ENCODE measurements at places on chromosomes 11 and 22.

DNA sequence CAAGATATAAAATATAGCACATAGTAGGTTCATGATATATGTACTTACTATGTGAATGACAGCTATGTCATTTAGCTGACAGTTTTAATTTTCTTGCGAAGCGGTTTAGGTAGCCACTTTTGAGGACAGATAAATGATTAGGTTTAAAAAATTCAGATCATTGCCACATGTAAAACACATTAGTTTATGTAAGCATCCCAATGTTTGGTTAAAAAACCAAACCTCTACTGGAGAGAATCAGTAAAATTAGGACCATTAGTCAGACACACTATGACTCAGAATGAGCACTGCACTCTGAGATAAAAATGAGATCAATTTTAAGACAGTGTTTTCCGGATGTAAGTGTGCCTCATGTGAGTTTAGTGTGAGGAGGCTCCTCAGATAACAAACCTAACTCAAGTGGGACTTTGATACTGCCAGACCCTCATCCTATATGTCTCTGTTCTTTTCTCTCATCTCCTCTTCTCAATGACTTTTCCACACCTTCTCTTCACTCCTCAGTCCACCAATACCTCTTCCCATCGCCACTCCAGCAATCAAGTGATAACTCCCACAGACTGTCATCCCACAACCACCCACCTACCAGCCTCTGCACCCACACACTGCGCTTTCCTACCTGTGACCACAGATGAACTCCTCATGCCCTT is 6.8 kb upstream of the OR2AT4 start:
- DNase-seq, result peak; percentile 46

GRCh38 chr11:2834503-2835273 is 50.9 kb downstream of the CDKN1C start:
- no peak for DNase-seq

- DNase-seq, result no peak
Observed at GRCh38 chr11:59555601-59556114, 44.3 kb downstream of the OR4D9 start.

DNA sequence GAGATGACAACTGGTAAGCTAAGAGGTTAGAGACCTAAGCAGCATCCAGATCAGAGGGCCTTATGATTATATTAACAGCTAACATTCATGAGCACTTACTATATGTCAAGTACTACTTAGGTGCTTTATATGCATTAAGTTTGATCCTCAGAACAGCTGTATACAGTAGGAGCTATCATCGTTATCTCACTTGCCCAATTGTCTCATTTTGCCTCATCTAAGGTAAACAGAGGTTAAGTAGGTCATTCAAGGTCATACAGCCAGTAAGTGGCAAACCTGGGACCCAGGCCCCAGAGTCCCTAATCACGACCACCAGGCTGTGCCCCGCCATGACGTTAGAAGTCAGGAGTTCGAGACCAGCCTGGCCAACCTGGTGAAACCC is 4.6 kb upstream of the POLR3H start:
- no peak for DNase-seq

- peak; percentile 22 for DNase-seq
Observed at GRCh38 chr22:40808018-40808841, 10.9 kb downstream of the SLC25A17 start.

- DNase-seq, result no peak
Observed at GRCh38 chr11:1880746-1881441, 10.8 kb downstream of the PRR33 start.

DNA sequence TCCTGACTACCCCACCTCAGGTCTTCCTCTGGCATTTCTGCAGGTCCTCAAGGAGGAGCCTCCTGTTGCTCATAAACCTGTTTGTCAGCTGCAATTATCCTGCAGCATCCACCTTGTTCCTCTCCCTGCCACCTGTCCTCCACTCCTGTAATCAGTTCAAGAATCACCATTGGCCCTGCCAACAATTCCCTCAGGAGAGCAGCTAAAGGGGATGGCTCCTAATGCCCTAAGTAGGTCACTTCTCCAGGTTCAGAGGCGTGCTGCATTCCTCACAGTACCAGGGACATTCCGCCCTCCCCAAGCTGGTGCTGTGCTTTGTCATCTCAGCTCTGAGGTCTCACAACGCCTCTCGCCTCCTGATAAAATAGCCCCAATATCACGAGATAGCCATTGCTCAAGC is 2.1 kb downstream of the CLDN25 start:
- DNase-seq, result no peak

GRCh38 chr22:30857791-30858190 is 110.8 kb downstream of the MORC2 start:
- DNase-seq, result no peak

- no peak for DNase-seq
Observed at GRCh38 chr11:19474954-19475721, 234.4 kb upstream of the E2F8 start.

GRCh38 chr11:44561964-44562734 is 3.3 kb upstream of the CD82 start:
- DNase-seq, result no peak

- DNase-seq, result peak; percentile 22
Observed at GRCh38 chr11:14081581-14082231, 119.2 kb downstream of the SPON1 start.

GRCh38 chr11:134757633-134758032 is 345.6 kb upstream of the B3GAT1 start:
- no peak for DNase-seq

GRCh38 chr11:71144010-71144409 is 108.4 kb downstream of the SHANK2 start:
- DNase-seq, result no peak

GRCh38 chr11:1055109-1055703 is 18.7 kb upstream of the MUC6 start:
- no peak for DNase-seq

GRCh38 chr11:88480223-88480622 is 142.7 kb upstream of the CTSC start:
- peak; percentile 93 for DNase-seq

DNA sequence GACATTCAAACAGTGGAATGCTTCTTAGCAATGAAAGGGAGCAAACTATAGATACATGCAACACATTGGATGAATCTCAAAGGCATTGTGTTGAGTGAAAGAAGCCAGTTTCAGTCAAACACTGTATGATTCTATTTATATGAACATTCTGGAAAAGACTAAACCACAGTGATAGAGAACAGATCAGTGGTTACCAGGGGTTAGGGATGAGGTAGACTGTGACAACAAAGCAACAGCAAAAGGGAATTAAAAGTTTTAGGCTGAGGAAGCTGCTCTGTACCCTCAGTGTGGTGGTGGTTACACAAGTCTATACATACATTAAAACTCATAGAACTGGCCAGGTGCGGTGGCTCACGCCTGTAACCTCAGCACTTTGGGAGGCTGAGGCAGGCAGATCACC is 23.0 kb downstream of the FDX1 start:
- DNase-seq, result no peak

- peak; percentile 77 for DNase-seq
Observed at GRCh38 chr11:78149646-78150045, 10.2 kb upstream of the ALG8 start.

DNA sequence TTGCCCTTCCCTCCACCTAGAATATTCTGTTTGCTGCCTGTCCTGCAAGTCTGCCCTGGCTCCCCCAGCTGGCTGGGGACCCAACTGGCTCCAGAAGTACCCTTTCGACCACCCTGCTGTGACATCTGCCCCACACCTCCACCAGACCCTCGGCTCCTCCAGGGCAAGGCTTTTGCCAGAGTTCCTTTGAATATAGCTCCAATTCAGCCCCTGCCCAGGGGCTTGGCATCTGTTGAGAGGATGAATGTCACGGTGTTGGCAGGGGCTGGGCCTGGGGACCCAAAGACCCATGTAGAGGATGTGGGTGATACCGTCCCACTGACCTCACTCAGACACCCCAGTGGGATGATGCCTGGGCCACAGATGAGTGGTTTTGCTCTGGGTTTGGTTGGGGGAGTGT is 4.0 kb downstream of the NLRP6 start:
- no peak for DNase-seq

- DNase-seq, result no peak
Observed at GRCh38 chr22:19644314-19645223, 69.7 kb upstream of the SEPTIN5 start.

GRCh38 chr11:47185305-47186075 is 744 bp downstream of the PACSIN3 start:
- DNase-seq, result peak; percentile 43

DNA sequence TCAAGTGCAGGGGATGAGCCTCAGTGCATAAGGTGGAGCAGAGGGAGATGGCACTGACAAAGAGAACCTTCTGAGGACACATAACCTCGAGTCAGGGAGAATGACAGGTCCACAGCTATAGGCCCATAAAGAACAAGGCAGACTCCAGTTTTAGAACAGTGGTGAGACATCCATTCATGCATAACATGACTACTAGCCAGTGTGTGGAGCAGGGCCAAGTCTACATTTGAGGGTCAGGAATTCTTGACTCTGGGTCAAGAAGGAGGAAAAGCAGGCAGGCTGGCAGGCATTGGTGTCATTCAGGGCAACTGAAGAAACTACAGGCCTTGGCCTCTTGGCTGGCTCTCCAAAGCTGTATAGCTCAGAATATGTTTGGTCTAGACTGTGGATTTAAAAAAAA is 54.9 kb downstream of the MTNR1B start:
- no peak for DNase-seq

- DNase-seq, result peak; percentile 72
Observed at GRCh38 chr11:112355726-112356125, 95.1 kb upstream of the PLET1 start.

DNA sequence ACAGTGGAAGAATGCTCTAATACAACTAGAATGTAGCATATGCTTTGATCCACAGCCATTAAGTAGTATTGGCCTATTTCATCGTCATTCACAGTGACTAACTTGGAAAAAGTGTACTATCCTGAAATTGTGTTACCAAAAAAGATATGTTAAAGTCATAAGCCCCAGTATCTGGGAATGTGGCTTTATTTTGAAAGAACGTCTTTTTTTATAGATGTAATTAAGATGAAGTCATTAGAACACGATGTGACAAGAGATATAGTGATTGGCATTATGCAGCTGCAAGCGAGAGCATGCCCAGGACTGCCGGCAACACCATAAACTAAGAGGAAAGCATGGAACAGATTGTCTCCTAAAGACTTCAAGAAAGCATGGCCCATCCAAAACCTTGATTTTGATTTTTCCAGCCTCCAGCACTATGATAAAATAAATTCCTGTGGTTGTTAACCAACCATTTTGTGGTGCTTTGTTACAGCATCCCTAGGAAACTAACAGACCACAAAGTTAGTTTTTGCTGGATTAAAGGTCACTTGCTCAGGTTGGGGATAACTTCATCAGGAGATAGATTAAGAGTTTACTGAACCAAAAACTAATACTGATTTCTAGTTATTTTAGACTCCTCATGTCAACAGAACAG is 870.6 kb upstream of the LRRC4C start:
- no peak for DNase-seq

DNA sequence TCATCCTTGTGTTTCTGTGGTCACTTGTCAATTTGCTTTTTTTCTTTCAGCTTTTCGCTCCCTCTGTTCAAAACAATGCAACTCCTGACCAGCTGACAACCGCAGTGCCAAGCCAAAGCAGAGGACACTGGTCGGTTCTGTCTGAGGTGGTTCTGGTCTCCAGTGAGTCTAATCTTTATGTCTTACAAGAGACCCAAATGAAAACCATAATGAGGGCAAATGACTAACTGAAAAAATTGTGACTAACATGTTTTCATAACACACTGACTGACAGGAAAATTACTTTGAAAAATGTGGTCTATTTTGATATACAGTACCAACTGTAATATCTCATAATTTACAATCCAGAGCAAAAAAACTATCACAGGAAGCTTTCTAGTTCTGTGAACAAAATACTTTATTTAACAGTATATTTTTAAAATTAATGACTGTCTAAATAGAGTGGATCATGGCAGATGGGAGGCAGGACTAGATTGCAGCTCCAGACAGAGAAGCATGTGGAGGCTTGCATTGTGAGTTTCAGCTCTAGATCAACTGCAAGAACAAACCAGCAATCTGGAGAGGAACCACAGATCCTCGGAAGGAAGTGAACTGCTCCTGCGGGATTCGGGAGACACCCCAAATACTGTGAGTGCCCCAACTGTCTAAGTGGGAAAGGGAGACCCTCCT is 311.8 kb downstream of the SBF2 start:
- DNase-seq, result peak; percentile 20

- no peak for DNase-seq
Observed at GRCh38 chr22:44661070-44661469, 40.9 kb upstream of the PRR5 start.

DNA sequence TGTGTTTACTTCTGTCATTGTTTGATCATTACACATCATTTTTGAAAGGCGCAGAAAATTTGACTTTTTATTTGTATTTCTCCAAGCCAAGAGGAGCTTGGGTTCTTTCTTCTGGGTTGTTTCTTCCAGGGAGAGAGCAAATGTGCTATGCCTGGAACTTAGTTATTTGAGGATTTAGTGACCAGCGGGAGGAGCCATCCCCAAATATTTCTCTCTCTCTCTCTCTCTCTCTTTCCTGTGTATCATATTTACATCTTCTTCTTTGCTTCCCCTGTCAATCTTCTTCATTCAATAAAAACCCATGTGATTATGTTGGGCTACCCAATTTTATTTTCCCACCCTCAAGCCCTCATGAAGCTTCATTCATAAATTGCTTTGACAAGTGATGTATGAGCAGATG is 534.5 kb downstream of the LRRC4C start:
- DNase-seq, result no peak

- no peak for DNase-seq
Observed at GRCh38 chr22:28268850-28269249, 349.8 kb upstream of the PITPNB start.

DNA sequence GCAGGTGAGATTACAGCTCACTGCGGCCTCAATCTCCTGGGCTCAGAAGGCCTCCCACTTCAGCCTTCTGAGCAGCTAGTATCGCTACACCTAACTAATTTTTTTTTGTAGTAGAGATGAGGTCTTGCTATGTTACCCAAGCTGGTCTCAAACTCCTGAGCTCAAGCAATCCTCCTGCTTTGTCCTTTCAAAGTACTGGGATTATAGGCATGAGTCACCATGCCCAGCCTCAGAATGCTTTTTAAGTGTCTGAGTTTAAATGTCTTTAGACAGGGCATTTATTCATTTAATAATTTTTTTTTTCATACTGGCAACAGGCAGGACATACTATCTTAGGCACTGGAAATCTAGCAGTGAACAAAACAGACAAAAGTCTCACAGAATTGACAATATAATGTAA is 27.7 kb downstream of the LRP4 start:
- DNase-seq, result no peak

DNA sequence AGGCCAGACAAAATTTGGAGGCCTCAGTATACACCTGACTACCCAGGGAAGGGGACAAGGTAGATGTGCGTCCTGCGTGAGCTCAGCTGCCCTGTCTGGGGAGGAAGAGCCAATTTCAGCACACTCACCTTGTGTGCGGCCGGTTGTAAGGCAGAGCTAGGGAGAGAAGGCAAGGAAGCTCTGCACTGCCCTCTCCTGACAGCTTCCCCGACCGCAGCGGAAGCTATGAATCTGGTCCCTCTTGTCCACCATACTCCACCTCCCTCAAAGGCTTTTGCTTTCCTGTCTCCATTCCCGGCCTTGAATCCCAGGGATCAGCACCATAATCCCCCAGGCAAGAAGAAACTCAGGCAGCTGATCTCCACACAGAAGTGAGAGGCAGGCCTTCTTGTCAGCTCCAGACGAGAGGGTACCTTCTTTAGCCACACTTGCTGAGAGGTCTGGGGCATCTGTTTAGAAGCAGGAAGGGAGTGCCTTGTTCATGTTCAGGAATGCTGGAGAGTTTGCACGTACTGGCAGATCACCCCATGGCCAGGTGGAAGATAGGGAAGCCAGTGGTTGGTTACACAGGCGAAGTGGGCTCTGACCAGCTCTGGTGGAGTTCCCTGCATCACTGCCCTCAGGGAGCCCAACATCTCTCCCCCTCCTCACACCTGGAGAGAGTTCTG is 62.5 kb downstream of the FEZ1 start:
- peak; percentile 67 for DNase-seq

- peak; percentile 25 for DNase-seq
Observed at GRCh38 chr22:46036558-46037408, 59.8 kb upstream of the WNT7B start.

All from cardiac muscle cell (in vitro differentiated cells and primary cell).